ENCODE measurements at places on chromosomes 1 and 21.

GRCh38 chr1:152858062-152858461 lies 1.7 kb upstream of the LCE7A start:
- DNase-seq: no peak

GRCh38 chr1:58576325-58576726 lies 726 bp downstream of the TACSTD2 start:
- DNase-seq: no peak

GRCh38 chr1:203273869-203274602 lies 31.3 kb upstream of the BTG2 start:
- DNase-seq: no peak

DNA sequence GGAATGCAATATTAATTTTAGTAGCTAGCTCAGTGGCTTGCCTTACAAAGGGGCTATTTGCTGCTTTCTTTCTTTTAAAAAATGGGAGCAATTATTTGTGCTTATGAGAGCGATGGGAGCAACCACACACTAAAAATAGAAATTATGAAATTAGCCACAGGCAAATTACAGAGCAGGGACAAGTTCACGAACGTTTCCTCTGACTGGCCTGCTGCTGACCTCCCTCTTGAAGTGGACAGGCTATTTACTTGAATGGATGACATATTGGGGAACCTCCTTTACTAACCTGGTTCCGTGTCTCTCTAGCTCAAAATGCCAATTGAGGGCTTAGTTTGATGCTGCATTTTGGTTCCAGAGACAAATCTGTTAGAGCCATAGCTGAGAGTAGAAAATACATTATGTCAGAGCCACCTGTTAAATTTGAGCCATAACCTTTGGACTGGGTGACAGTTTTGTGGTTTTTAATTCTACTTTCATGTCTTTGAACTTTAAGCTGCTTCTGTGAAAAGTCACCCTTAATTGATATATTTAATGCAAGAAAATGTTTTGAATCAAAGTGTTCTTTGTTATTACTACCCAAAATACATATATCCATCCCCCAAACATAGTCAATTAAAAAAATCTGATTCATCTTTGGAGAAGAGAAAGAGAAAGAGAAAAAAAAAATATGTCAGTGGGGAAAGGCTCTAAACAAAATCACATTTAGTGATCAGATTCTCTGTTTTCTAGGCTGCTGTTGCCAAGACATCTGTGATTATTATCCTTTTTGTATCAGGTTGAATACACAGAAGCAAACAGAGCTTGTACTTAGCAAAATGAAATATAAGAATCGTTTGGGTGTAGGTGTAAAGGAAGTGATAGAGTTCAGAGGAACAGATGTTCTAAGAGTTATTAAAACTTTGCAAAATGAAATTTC lies 351.9 kb downstream of the ADGRL2 start:
- DNase-seq: no peak

DNA sequence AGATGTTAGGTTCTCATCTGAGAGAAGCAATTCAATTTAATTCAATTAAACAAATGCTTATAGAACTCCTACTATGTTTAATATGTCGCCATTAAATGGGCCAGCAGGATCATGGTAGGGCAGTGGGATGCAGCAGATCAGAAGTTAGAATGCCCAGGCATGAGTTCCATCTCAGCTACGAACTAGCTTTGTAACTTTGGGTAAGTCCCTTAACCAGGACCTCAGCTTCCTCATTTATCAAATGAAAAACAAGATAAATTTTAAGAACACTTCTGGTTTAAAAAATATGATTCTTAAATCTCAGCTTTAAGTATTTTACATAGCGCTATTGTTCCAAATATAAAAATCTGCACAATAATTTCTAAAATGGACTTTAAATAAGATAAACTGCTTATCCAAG lies 67.5 kb upstream of the GFI1 start:
- no peak for DNase-seq

DNA sequence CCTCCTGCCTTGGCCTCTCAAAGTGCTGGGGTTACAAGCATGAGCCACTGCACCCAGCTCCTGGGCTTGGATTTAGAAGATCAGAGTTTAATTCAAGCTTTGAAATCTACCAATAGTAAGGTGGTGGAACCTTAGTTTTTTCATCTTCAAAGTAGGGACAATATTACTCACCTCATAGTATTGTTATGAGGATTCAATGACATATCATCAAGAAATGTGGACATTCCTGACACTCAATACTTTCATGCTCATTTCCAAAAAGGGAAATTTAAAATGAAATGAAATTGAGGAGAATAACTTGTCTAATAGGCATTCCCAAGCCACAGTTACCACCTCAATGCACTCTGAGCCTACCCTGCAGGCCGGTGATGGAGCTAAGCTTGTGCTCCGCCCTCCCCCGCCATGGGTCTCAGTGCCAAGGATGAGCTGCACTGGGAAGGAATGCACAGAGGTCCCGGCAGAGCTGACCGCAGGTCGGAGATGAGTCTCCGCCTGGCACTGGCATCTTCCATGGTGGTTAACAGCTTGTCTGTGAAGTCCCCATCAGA lies 56.5 kb upstream of the BCAR3 start:
- DNase-seq: no peak

DNA sequence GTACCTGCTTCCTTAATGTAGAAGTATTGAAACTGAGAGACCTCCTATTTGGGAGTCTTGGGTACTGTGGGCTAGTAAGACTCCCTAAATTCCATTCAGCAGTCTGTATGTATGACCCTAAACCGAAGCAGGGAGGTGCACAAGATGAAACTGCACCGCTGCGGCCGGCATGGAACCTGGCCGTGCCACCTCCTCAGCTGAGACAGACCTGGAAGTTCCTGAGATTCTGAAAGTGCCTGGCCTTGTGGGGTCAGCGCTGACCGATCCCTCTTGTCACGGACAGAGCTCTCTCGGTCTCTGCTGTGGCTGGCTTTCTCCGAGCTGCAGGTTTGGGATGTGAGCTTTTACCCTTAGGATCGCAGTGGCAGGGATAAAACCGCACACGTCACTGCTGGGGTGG lies 27.0 kb downstream of the PCNT start:
- DNase-seq: no peak

GRCh38 chr1:221347706-221348105 lies 394.2 kb downstream of the DUSP10 start:
- no peak for DNase-seq

- no peak for DNase-seq
Observed at GRCh38 chr1:236455243-236455642, 61.2 kb downstream of the EDARADD start.

GRCh38 chr1:201713086-201713810 lies 115.7 kb upstream of the IPO9 start:
- no peak for DNase-seq

GRCh38 chr1:160451119-160451858 lies 50.9 kb downstream of the VANGL2 start:
- DNase-seq: no peak

DNA sequence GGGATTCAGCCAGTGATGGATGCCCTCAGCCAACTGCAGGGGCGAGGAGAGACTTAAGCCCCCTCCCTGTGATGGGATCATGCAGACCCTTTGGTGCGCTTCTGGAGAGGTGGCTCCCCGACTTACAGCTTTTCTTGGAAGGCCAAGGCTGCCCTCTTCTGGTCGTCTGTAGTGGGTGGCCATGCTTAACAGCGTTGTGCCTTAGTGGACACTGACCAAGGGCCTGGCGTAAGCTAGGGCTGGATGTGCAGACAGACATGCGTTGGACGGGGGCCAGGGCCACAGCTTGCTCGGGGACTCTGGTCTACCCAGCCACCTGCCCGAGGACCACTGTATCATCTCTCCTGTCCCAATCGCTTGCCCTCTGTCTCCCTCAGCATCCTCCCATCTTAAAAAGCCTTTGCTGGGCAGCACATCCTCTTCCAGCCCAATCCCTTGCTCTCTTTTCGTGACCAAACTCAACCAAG lies 5.5 kb downstream of the AZIN2 start:
- peak; percentile 44 for DNase-seq

- DNase-seq: peak; percentile 71
Observed at GRCh38 chr1:44714944-44715571, 15.9 kb downstream of the RNU5D-1 start.

GRCh38 chr1:22321917-22322316 lies 129.7 kb upstream of the ZBTB40 start:
- no peak for DNase-seq

DNA sequence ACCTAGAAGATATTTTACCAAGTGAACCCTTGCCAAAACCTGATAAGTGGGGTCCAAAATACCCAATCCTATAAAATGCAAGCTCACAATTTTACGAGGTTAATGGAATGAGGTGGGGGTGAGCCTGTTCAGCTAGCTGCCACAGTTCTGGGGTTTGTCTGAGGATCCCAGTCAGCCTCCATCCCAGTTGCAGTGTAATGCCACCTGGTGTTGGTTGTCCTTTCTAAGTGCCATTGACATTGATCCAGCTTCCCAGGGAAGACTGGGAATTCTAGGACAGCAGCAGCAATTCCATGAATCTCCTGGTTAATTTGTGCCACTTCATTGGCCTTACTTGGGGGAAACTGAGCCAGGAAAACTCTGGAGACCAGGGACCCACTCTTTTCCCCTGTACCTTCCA lies 298.3 kb downstream of the RWDD3 start:
- no peak for DNase-seq

DNA sequence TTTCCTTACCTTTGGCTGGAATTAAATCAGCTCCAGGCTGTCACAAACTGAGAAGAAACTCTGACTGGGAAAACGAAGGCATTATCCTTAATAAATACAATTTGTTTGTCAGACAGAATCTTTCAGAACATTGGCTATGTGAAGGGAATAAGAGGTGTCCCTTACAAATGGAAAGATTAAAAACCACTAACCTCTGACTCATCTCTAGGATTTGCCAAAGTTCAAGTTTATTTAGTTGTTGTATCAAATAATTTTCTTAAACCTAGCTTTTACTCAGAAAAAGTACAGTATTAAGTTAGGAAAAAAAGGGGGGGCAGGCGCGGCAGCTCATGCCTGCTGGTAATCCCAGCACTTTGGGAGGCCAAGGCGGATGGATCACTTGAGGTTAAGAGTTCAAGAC lies 15.7 kb downstream of the SERTAD4 start:
- DNase-seq: no peak

DNA sequence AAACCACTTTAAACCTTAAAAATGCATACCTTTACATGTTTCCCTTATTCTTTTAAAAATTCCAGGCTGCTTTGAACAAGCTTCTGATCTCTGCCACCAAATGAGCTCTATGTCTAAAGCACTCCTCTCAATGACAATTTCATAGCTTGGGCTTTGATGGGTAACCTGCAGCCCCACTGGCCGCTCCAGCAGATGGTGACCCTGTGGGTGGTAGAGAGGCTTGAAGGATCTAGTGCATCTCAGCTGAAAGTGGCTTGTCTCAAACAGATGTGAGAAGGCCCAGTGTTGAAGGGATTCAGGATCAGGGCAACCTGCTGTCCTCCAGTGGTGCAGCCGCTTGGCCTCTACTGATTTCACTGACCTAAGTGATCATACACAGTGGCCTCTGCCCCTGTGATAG lies 84.7 kb upstream of the IRF2BP2 start:
- no peak for DNase-seq

- DNase-seq: no peak
Observed at GRCh38 chr1:109719337-109719837, 7.3 kb downstream of the GSTM5 start.

DNA sequence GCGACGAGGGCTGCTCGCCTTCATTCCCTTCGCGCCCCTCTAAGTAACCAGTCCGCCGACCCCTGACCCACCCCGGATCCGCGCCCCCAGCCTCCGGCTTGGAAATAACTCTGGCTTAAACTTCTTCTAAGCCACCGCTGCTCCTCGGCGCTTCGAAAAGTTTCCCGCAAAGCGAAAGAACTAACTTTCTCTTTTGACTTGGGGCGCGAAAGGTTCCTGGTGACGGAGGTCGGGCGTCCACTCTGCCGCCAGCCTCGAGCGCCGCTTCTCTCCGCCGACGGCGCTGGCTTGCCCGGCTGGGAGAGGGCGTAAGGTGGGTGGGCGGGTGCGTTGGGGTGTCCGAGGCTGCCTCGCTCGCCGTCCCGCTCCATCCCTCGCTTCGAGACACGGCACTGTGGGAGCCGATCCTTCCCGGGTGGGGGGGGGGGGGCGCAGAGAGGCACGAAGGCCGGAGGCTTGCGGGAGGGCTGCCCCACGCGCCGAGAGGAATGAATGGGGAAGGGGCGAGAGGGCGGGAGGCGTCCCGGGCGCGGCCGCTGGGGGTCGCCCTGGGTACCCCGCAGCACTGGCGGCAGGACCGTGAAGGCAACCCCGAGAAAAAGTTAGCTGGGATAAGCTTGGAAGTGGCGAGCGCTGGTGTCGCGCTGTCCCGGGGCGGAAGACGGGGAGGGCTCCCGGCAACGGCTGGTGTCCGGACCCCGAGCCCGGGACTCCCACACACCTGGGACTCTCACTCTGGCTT lies 569 bp downstream of the ATF3 start:
- peak; percentile 52 for DNase-seq

- DNase-seq: no peak
Observed at GRCh38 chr1:87167848-87168525, 160.7 kb upstream of the LMO4 start.

- DNase-seq: no peak
Observed at GRCh38 chr1:162649583-162649982, 17.3 kb downstream of the DDR2 start.

- no peak for DNase-seq
Observed at GRCh38 chr1:25971066-25971810, 26.6 kb downstream of the PAFAH2 start.

GRCh38 chr1:90127288-90127953 lies 132.5 kb downstream of the ZNF326 start:
- DNase-seq: no peak

- no peak for DNase-seq
Observed at GRCh38 chr1:65196926-65197325, 48.9 kb downstream of the AK4 start.

DNA sequence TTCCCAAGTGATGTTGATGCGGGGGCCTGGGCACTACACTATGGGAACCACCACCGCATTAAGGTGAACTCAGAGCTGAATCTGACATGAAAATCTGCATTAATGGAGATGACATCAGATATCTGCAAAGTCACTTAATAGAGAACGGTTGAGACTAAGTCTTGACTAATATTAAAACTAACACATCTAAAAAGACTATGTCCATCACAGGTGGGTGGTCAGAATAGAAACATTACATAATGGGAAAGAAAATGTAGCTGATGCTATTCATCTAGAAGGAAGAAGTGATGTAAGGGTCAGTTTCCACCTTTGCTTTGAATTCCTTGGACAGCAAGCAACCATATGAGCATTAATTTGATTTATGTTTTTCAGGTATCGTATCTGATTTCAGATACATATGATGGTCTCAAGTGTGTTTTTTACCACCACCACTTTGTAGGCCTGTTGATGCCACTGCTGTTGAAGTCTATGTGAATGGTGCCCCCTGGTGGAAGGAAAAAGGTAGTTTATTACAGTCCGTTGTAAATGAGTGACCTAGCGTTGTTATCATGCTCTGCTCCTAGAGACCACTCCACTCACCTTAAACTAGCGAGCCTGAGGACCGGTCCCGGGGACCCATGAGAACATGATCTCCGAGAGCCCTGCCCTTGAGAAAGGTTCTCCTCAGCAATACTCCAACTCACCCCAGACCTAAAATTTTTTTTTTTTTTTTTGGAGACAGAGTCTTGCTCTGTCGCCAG lies 73.5 kb downstream of the BACH1 start:
- peak; percentile 61 for DNase-seq

GRCh38 chr1:232555494-232556210 lies 74.3 kb downstream of the SIPA1L2 start:
- no peak for DNase-seq

Data from NCI-H1105 (cell line).